ENCODE measurements at places on chromosomes 7 and 10. TPM values are rescaled to one million over a fixed set of nuclear protein-coding genes. Genes with fewer than 3 reads are reported as not detected.

Gene SEMA3C
- total RNA-seq, result 216 TPM

Gene KIAA1549
- 0.35 TPM for total RNA-seq

Gene MMD2
- total RNA-seq, result not detected

Gene EXOC4
- 169 TPM for total RNA-seq

Gene CALHM1
- not detected for total RNA-seq

Gene CCL26
- 1.4 TPM for total RNA-seq

Gene CCDC172
- not detected for total RNA-seq

Gene ASIC3
- total RNA-seq, result not detected

Gene EPO
- total RNA-seq, result not detected

Gene TYW1B
- total RNA-seq, result 5.0 TPM

Gene MOGAT3
- total RNA-seq, result not detected

Gene MACC1
- total RNA-seq, result 0.12 TPM

Gene ZNF212
- 4.0 TPM for total RNA-seq

Gene ENO4
- 0.35 TPM for total RNA-seq

Gene PON3
- total RNA-seq, result not detected

Gene ARHGAP19
- 4.8 TPM for total RNA-seq

Measured in smooth muscle cell of the coronary artery (primary cell).